Progenitor cell of endocrine pancreas (in vitro differentiated cells): ENCODE measurements at places on chromosomes 5 and 9.

GRCh38 chr5:50593681-50594080 lies 72.8 kb upstream of the PARP8 start:
- DNase-seq: no peak

DNA sequence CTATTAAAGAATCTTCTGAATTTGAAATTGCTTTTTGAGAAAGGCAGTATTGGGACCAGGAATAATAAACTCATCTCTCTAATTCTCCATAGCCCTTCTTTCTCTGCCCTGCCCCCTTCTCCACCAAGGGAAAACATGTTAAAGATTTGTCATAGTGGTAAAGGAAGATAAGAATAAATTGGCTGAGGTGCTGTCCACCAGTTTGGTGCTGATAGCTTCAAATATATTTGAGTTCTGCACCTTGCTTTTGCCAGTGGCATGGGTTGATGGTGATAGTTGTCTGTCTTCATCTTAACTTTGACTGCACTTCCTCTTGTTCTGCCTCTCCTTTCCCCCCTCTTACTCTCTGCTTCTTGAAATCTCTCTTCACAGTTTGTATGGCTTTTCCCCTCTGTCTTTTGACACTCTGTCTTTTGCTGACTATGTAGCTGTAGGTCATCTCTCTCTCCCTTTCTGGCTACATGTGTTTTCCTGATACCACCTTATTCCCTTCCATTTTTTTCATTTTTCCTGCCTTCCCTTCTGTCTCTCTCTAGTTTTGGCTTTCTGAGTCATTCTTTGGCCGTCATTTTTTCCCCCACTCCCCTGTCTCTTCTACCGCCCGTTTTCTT lies 56.6 kb downstream of the NDUFS4 start:
- DNase-seq: no peak

DNA sequence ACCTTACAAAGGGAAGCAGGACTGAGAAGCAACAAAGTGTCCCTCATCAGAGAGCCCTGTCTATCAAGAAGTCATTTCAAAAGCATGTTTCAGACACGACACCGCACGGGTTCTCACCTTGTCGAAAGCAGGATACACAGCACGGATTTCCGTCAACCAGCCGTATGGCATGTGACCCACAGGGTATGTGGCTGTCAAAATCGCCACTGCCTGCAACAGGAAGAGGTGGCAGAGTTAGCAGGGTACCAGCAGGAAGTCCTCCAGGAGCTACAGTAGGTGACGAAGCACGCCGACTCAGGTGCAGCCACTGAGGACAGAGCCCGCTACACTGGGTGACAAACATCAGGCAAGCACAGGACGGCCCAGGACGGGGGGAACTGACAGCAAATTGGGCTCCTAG lies 81.2 kb downstream of the OTULIN start:
- no peak for DNase-seq

DNA sequence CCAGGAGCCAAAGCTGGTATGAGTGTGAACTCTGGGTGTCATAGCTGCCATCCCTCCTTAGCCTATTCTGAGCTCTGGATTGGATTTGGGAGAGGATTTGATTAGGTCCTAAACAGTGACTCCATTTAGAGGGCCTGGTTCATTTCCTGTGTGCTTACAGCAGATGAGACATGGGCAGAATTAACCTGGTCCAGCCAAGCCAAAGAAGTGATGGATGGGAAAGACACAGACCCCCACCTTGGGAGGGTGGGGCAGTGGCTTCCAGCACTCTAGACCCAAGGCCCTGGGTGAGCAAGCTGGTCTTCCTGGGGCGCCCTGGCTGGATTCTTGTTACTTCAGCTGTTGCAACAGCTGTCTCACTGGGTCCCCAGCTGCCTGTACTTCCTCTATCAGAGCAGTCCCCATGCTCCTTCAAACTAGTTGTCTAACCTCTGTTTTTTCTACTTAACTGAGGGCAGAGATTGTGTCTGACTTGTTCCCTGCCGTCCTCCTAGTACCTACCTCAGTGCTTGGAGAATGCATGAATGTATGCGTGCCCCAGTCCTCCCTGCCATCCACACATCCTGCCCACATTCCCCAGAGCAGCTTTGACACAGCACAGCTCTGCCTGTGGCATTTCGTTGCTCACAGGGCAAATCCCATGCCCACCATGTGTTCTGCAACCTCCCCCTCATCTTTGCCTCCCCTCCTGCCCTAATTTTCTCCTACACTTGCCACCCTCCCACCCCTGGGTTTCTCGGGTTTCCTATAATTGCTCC lies 115.9 kb downstream of the RGS3 start:
- no peak for DNase-seq

GRCh38 chr5:173622183-173623047 lies 6.0 kb upstream of the BOD1 start:
- DNase-seq: no peak

DNA sequence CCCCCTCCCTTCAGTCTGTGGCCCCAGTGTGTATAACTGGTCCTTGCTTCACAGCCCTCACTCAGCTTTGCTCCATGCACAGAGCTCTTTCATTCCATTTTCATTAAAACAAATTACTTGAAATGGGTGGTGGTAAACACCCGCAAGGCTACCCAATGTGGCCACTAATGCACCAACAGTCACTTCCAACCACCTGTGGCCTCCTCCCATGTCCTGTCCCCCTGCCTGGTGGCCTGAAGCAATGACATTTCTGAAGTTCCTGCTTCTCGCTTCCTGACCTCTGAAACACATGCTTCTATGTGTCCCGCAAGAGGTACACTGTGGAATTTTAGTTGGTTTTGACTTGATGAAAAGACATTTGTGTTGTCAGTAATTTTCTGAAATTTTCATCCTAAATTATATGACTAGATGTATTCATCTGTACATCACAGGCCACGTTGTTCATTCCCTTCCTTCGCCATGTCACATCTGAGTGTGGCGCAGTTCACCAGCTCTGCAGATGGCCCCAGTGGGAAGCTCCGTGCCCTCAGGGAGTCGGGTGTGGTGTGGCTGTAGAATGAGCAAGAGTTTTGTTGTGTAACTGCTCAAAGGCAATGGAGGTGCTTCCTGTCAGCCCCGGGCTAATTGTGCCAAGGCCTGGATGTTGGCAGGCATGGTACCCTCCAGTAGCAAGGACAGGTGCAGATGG lies 9.6 kb downstream of the ROPN1L start:
- DNase-seq: no peak

- DNase-seq: no peak
Observed at GRCh38 chr9:112326194-112326593, 7.2 kb downstream of the PTBP3 start.

GRCh38 chr5:125699860-125700259 lies 723.3 kb upstream of the GRAMD2B start:
- DNase-seq: no peak

DNA sequence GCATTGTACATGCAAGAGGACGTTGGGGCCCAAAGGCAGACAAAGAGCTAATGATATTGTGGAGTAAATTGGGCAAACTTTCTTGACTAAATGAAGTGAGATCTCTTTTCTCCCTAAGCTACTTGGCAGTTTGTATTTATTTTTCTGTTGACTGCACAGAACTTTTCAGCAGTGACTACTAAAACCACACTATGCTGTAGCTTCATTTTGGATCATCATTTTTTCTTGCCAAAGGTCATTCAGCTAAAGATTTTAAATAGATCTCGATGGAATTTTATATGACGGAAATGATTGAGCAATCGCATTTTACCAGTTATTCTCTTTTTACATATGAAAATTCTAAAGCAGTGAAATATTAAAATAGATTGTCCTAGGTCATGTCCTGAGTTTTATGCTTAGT lies 286.1 kb upstream of the ACTBL2 start:
- no peak for DNase-seq

DNA sequence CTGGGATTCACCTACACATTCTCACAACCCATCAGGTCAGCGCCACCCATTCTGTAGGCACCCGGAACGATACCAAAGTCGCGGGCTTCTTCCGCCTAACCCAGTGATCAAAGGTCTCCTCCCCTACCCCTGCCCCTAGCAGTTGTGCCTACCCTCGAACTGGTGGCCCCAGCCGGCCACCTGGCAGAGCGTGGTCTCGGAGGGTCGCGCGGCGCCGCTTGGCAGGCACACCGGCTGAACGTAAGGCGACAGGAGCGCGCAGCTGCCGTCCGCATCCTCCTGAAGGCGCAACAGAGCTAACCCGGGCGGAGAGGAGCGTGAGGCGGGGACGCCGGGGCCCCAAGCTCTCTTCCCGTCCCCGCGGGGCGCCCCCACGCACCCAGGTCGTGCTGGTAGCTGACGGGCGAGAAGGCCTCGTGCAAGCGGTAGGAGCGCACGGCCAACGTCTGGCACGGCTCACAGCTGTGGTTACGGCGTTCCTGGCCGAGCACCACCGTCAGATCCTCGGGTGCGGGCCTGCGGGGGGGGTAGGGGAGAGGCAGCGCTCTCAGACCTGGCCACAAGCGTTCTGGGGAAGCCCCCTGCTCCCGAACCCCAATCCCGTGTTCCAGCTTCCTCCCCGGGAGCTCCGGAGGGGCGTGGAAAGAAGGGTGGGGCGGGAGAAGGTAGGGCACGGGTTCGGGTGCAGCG lies 2.8 kb upstream of the PFN3 start:
- no peak for DNase-seq

- DNase-seq: no peak
Observed at GRCh38 chr5:1777281-1778137, 22.1 kb downstream of the MRPL36 start.
